ENCODE measurements at places on chromosomes 11 and 22.
A peak's percentile ranks its signal among the peaks of the same experiment; 100 is the strongest.

- no peaks in the 10 kb centered on the region for H3K36me3 ChIP-seq
- H3K27me3 ChIP-seq: no peaks in the 10 kb centered on the region
- no peak overlapping the region for H3K4me3 ChIP-seq
- DNase-seq: no peak
These were observed 48.5 kb downstream of the MS4A13 start for GRCh38 chr11:60563553-60564235.

DNA sequence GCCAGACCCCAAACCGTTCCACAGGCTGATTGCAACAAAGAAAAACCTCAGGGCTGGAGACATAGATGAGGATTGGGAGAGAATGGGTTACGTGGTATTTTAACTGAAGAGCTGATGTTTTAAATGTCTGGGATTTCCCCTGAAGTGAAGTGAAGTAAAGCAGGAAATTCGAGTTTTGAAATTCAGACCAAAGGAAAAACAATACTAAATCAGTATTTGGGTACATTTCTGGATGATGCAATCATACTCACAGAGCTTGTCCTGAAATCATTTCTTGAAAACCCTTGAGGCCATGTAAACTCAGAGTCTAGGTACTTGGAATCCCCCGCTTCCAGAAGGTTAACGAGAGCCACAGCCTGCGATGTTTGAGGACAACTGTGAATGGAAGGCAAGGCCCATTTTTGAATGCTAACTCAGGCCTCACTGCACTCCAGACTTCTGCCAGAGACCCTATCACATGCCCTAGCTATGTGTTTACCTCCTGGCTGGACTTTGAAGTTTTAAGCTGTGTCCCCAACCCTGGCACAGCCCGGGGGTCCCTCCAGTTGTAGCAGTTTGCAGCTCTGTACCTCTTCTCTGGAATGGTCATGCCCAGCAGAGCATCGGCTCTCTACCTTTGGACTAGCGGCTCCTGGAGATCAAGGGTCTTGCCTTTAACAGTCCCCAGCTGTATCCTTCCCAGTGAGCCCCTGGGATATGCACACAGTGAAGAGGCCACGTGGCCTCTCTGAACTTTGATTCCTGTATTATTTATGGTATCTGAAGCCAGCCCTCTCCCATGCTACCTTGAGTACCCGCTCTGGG is 5.4 kb upstream of the FTH1 start:
- no peak for DNase-seq
- peak overlapping the region; percentile 66 for H3K4me3 ChIP-seq
- H3K27ac ChIP-seq: peak overlapping the region; percentile 95
- H3K36me3 ChIP-seq: no peaks in the 10 kb centered on the region
- peaks cover 47% of the 10 kb centered on the region for H3K4me1 ChIP-seq
- no peaks in the 10 kb centered on the region for H3K27me3 ChIP-seq

GRCh38 chr11:14376920-14377319 is 17.9 kb upstream of the RRAS2 start:
- H3K4me1 ChIP-seq: no peaks in the 10 kb centered on the region
- H3K27me3 ChIP-seq: peaks cover 52% of the 10 kb centered on the region
- H3K27ac ChIP-seq: no peak overlapping the region
- no peak overlapping the region for H3K4me3 ChIP-seq
- DNase-seq: no peak
- H3K36me3 ChIP-seq: no peaks in the 10 kb centered on the region

GRCh38 chr11:134476435-134477021 is 64.5 kb upstream of the B3GAT1 start:
- peak; percentile 71 for DNase-seq
- H3K4me3 ChIP-seq: no peak overlapping the region
- H3K36me3 ChIP-seq: no peaks in the 10 kb centered on the region
- H3K4me1 ChIP-seq: no peaks in the 10 kb centered on the region
- H3K27me3 ChIP-seq: peaks cover 59% of the 10 kb centered on the region

GRCh38 chr11:119700536-119701346 is 28.3 kb downstream of the NECTIN1 start:
- H3K4me3 ChIP-seq: no peak overlapping the region
- no peaks in the 10 kb centered on the region for H3K27me3 ChIP-seq
- H3K36me3 ChIP-seq: no peaks in the 10 kb centered on the region
- H3K27ac ChIP-seq: peak overlapping the region; percentile 93
- DNase-seq: no peak

- H3K27ac ChIP-seq: no peak overlapping the region
- H3K4me3 ChIP-seq: no peak overlapping the region
- H3K4me1 ChIP-seq: peaks cover 17% of the 10 kb centered on the region
- DNase-seq: no peak
- peaks cover 4% of the 10 kb centered on the region for H3K36me3 ChIP-seq
These were observed 23.0 kb upstream of the BLID start for GRCh38 chr11:122138744-122139594.

DNA sequence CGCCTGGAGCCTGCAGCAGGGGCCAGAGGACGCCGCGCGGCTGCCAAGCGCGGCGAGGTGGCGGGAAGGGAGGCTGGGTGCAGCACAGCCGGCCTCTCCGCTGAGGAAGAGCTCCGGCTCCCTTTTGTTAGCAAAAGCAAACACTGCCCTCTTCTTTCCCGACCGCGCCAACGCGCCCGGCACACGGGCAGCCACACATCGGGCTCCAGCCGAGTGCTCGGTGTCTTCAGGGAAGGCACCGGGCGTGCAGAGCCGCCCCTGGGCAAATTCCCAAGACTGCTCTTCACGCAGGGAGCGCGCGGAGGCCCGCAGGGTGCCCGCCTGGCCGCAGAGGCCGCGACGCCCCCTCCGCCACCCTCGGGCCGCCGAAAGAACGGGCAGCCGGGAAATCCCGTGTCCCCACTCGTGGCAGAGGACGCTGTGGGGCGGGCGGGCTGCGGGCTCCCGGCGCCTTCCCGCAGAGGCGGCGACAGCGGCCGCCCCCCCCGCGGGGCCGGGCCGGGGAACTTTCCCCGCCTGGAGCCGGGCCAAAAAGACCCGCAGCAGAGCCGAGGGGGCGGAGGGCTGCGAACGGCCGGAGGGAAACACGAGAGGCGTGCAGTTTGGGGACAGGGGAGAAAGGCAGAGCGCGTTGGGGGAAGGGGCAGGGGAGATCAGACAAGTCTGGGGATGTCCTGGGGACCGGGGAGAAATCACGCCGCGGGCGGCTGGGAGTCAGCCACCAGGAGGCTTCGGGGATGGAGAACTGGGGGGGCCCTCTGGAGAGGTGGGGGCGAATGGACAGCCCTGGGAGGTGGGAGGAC is 931 bp downstream of the CADM1 start:
- peak overlapping the region; percentile 96 for H3K27ac ChIP-seq
- no peaks in the 10 kb centered on the region for H3K4me1 ChIP-seq
- H3K36me3 ChIP-seq: no peaks in the 10 kb centered on the region
- peaks cover 13% of the 10 kb centered on the region for H3K27me3 ChIP-seq
